ENCODE measurements at places on chromosomes 5 and 9.

GRCh38 chr5:1324719-1325190 is 20.1 kb downstream of the CLPTM1L start:
- no peaks in the 10 kb centered on the region for H3K4me1 ChIP-seq
- no peak overlapping the region for H3K27ac ChIP-seq
- no peaks in the 10 kb centered on the region for H3K27me3 ChIP-seq

DNA sequence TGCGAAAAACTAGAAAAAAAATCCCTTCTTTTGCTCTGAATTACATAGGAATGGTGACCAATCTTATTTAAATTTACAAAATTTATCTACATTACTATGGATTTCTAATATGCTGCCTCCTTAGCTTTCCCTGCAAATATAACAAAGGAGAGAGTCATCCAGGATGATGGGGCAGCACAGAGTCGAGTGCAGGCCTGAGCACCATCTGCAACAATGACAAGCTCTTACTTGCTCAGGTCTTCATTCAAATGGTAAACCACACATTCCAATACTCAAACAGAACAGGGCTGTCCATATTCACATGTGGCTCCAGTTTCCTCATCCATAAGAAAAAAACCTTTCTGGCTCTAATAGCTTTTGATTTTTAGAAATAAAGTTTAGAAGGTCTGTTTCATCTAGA is 33.5 kb upstream of the ZNF354B start:
- H3K4me1 ChIP-seq, result no peaks in the 10 kb centered on the region
- H3K36me3 ChIP-seq, result no peaks in the 10 kb centered on the region
- no peak overlapping the region for H3K27ac ChIP-seq
- H3K27me3 ChIP-seq, result no peaks in the 10 kb centered on the region

DNA sequence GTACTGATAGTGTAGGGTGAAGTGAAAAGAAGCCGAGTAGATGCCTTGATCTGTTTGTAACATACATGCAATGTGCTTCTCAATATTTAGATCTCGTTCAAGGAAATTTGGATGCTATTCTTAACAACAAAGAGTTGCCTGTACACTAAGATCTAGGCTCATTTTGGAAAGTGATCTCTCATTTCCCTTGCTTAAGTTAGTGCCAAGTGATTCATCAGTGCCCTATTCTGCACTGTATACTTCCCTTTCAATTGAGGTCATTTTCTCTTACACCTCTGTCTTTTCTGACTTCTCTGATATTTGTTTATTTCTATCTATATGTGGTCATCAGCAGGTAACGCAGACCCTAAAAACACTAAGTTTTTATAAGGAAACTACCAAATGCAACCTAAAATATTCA is 528.6 kb upstream of the PTPRD start:
- H3K36me3 ChIP-seq, result no peaks in the 10 kb centered on the region
- no peaks in the 10 kb centered on the region for H3K27me3 ChIP-seq
- H3K4me1 ChIP-seq, result no peaks in the 10 kb centered on the region

- H3K27me3 ChIP-seq, result no peaks in the 10 kb centered on the region
- no peak overlapping the region for H3K27ac ChIP-seq
- no peak for DNase-seq
- H3K4me3 ChIP-seq, result no peak overlapping the region
These were observed 116.5 kb downstream of the ZNF354C start for GRCh38 chr5:179176571-179177230.

DNA sequence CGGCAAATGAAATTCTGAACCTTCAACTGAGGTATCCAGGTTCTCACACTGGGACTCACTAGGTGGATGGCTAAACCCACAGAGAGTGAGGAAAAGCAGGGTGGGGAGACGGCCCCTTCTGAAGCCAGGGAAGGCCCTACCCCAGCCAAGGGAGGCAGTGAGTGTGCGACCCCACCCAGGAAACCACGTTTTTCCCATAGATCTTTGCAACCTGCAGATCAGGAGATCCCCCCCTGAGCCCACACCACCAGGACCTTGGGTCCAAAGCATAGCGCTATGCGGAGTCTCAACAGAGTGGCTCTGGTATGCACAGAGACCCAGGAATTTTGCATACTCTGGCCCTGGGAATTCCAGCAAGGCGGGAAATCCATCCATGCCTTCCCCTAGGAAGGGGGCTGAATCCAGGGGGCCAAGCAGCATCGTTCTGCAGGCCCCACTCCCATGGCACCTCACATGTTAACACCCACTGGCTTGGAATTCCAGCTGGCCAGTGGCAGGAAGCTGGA is 19.9 kb downstream of the DTWD2 start:
- no peak for DNase-seq
- no peaks in the 10 kb centered on the region for H3K27me3 ChIP-seq
- H3K4me3 ChIP-seq, result no peak overlapping the region

DNA sequence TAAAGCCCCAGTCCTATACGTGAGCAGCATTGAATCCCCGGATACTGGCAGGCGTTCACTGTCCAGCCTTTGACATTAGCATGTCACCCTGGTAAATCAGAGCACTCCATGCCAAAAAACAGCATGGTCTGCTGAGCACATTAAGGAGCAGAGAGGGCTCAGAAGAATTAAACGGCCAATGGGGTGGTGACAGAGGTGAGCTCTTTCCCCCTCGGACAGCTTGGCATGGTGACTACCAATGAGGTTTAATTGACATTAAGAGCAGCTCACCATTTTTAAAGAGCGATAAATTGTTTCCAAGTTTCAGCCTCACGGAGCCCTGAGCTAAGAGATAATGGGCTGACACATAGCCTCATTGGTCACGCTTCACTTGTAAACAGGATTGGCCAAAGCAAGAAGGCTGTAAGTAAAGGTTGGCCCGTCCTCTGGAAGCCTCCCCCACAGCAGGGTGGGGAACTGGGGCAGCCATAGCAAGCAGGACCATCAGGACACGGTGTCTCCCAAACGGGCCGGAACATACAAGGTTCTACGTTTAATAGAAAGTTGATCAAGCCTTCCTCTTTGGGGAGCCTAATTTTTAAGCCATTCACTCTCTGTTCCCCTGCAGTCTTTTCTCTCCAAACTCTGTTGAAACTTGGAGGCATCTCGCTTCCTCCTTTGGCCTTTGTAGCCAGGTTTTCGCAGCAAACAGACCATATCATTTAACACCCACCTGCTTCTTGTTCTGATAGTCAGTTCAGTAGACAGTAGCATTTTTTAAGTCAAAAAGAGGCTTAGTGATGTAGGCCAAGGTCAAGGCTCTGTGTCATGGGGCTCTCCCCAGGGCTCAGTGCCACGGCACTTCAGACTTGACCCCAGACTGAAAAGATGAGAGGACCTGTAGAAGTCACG is 25.9 kb downstream of the QRFP start:
- H3K4me3 ChIP-seq, result no peak overlapping the region
- H3K4me1 ChIP-seq, result no peaks in the 10 kb centered on the region
- no peak overlapping the region for H3K27ac ChIP-seq
- DNase-seq, result no peak

GRCh38 chr5:96335873-96336272 is 97.2 kb downstream of the PCSK1 start:
- H3K4me3 ChIP-seq, result no peak overlapping the region
- H3K4me1 ChIP-seq, result peaks cover 20% of the 10 kb centered on the region
- no peaks in the 10 kb centered on the region for H3K27me3 ChIP-seq
- no peak for DNase-seq

DNA sequence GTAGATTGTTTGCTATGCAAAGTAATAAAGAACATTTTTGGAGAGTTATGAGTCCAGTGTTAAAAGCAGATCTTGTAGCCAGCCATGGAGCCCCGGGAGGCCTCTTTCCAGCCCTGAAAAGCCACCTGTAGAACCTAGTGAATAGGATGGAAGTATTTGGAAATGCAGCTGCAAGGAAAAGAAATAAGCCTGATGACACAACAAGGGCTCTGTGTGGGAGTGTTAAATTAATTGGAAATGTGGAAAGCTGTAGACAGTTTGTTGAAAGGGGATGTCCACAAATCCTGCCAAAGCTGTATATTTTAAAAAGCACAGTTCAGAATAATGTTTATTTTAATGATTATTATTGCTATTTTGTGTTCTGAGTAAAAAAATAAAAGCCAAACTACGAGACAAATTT is 152.5 kb upstream of the GHR start:
- H3K4me3 ChIP-seq, result no peak overlapping the region
- no peak for DNase-seq
- no peaks in the 10 kb centered on the region for H3K36me3 ChIP-seq

GRCh38 chr9:90860826-90861225 is 59.2 kb downstream of the SYK start:
- no peaks in the 10 kb centered on the region for H3K27me3 ChIP-seq
- no peak for DNase-seq
- H3K4me1 ChIP-seq, result peaks cover 13% of the 10 kb centered on the region
- H3K27ac ChIP-seq, result no peak overlapping the region

- H3K27ac ChIP-seq, result no peak overlapping the region
- no peak for DNase-seq
- H3K4me1 ChIP-seq, result peaks cover 40% of the 10 kb centered on the region
These were observed 3.3 kb downstream of the LPAR1 start for GRCh38 chr9:111034898-111035539.

DNA sequence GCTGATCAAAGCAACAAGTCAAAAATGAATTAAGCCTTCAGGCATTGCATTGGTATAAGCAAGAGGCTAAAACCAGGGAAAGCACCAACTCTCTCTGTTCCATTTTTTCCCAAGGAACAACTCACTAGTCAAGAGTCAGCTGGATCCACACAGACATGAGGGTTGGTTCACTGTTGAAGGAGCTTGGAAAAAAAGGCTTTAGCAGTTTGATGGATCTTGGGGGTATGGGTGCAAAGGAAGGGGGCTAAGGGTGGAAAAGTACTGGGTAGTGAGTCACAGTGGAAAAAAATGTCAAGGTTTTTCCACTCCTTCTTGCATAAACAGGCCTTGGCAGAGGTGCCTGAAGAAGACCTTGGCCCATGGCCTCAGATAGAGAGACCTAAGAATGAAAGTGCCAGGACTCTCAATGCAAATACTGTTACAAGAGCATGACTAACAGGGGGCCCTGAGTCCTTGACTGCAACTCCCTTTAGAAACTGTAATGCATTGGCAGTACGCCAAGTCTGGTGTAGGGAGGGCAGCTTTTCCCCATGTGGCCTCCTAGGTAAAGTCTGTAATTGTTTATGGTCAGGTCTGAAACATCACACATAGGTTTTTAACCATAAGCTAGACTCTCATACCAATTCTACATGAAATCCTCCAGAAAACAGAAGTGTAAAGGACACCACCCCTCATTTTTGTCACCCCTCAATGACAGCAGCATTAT is 23.7 kb downstream of the ACTL7A start:
- peaks cover 16% of the 10 kb centered on the region for H3K36me3 ChIP-seq
- no peak overlapping the region for H3K4me3 ChIP-seq
- no peaks in the 10 kb centered on the region for H3K27me3 ChIP-seq

GRCh38 chr9:100307080-100307479 is 45.7 kb downstream of the TEX10 start:
- DNase-seq, result no peak
- no peaks in the 10 kb centered on the region for H3K4me1 ChIP-seq
- H3K4me3 ChIP-seq, result no peak overlapping the region
- H3K27me3 ChIP-seq, result no peaks in the 10 kb centered on the region
- peaks cover 43% of the 10 kb centered on the region for H3K36me3 ChIP-seq

- H3K4me1 ChIP-seq, result no peaks in the 10 kb centered on the region
- no peak for DNase-seq
- H3K36me3 ChIP-seq, result no peaks in the 10 kb centered on the region
- no peak overlapping the region for H3K4me3 ChIP-seq
These were observed 33.7 kb downstream of the PAM start for GRCh38 chr5:102788788-102789187.

Data from common myeloid progenitor, CD34-positive (primary cell).